ENCODE measurements at places on chromosomes 5 and 9. TPM values are rescaled to one million over a fixed set of nuclear protein-coding genes. Genes with fewer than 3 reads are reported as not detected.

GRCh38 chr5:106454651-106455415, 1215.9 kb downstream of the EFNA5 start:
- DNase-seq = no peak

DNA sequence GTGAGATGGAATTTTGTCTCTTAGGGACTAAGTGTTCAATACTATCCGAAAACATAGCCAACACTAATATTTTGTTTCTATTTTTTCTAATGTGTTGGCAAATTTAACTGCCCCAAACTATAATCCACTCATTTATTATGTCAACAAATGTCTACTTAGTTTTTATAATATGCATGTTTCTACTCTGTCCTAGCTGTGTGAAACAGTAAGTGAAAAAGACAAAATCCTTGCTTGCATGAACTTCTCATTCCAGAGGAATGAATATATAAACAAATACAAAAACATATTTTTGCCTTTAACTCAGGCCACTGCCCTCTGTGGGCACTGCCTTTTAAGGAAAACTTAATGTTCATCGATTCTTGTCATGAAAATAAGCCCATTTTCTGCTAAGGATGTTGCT, 1275.4 kb upstream of the CDH18 start:
- DNase-seq = no peak

C5orf52 gene
- polyA plus RNA-seq = not detected

DNA sequence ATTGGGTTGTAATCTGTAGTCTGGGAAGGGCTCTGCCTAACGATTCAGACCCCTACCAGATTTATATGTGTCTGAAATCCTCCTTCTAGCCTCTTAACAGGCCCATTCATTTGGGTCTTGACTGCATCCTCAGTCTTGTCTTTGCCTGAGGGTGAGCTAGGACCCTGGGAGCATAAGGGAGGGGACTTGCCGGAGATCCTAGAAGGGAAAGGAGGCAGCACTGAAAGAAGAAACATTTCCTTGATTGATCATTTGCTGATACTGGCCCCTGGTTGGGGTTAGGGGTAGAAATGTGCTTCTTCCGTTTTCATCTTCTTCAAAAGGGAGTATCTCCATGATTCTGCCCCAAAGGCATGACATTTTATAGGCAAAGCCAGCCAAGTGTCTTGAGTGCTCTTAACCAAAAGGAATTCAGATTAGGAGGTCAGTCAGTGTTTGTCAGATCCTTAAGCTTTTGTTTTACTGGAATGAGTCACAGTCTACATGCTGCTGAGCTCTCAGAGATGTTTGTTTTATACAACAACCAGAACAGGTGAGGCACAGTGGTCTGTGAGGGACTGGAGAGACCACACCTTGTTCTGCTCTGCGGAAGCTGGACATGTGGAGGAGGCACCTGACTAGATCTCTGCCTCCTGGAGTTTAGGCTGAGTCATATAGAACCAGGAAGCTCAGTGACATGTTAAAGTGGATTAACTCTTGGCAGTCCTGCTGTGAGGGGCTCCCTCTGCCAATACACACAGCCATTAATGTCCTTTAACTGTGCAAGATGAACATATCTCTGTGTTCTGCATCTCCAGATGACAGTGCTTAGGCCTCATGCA, 37.7 kb downstream of the PCDHAC2 start:
- DNase-seq = no peak

GRCh38 chr5:9707732-9708462, 77.7 kb upstream of the TAS2R1 start:
- DNase-seq = no peak

CLIC3 gene
- polyA plus RNA-seq = 0.66 TPM

DNA sequence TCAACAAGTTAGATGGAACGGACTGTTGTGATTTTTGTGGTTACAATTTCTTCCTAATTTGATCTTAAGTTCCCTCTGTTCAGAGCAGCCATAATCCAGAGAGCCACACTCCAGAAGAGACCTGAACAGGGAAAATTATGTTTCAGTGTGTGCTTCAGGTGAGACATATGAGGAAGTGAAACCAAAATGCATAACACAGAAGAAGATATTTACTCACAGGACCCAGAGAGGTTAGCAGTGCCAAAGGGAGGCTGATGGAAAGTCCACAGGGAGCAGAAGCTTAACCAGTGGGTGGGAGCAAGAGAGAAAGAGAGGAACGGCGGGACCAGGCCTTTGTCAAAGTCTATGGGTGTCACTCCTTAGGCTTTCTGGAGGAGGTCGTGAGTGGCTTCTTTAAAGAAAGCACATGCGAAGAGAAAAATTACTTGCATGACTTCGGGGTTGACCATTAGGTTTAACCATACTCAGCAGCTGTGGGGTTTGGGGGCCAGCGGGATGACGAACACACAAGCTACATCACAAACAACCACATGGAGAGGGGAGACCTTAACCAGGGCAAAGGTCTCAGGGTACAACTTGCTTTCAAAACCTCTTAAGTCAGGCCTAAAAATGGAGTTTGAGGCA, 141.4 kb downstream of the MED10 start:
- DNase-seq = no peak

DNA sequence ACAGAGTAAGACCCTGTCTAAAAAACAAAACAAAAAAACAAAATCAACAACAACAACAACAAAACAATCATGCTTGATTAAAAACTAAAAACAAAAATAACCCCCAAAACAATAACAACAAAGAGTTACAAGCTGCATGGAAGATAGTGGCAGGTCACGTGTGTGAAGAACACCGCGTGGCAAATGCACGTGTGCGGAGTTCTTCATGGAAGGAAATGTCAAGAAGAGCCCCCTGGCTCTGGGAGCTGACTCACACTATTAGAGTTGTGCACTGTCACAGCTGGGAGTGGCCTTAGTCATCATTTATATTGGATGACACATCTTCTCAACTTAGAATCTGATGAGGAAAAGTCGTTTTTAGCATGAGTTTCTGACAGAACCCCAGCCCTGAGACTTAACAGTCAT, 110.5 kb downstream of the JMY start:
- no peak for DNase-seq

DNA sequence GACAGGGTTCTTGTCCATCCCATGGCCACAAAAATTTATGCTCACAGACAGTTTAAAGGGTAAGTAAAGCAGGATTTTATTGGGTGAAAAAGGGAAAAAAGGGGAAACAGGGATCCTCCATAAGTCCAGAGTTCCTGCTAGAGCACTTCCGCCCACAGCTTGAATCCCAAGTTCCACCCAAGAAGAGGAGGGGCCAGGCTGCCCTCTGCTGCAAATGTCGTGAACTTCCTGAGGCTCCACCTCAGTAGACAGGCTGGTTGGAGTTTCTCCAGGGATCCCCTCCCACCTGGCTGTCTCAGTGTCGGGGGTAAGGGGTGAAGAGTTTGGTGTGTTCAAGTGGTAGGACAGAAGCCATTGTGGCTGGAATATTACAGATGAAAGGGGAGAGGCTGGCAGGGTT, 275.0 kb upstream of the SGCD start:
- DNase-seq = no peak

DNA sequence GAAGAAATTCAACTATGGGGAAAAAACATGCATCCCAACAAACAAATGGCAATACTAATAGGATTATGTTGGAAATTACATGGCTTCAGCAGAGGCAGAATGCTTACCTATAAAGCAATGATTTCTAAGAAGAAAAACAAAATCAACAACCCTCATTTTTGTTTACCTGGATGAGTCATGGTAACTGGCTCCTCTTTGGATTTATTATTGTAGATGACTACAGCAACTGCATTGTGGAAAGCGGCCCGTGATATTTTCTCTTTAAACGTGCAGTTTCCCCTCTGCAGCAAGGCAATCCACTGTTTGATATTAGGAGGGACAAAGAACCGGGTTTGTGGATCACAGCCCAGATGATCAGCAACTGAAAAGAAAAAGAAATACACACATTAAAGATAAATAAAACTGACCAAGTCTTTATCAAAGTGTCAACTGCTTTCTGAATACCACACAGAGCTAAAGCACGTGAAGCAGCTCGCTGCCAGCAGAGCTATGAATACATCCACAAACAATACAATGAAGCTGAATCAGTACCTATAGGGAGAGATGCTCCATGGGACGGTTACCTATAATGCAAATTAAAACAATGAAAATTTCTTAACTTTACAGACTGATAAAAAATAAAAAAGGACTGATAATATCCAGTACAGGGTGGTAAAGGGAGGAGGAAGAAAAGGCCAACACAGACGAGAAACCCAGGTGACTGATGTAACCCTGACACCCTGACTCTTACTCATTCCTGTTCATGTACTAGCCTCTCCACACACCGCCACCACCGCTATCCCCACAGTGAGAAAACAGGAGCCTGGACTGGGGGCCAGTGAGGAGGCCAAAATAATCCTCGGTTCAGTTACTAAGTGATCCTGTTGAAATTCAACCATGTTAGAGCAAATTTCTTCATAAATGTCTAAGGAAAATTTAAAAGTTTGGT, 31.0 kb downstream of the RNF130 start:
- DNase-seq = no peak

GRCh38 chr9:93133681-93134014, 403 bp downstream of the NINJ1 start:
- DNase-seq = no peak

DNA sequence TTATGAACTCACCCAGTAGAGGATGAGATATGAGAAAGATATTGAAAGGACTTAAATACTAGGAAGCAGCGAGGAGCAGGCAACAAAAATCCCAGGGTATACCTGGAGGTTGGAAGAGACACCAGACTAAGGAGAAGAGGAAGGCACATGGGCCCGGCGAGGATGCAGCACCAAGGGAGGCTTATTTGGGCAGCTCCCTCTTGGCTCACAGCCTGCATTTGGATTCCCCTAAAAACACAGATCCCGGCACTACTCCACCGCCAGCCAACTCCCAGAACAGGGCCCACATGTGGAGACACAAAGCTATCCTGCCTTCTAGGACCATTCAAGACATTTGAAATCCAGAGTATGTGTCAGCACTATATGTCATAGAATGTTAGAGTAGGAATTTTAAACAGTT, 199.8 kb upstream of the FBXL7 start:
- no peak for DNase-seq

NTRK2 gene
- polyA plus RNA-seq = 101 TPM

GRCh38 chr5:96338624-96339415, 94.2 kb downstream of the PCSK1 start:
- no peak for DNase-seq

FOXD4L4 gene
- polyA plus RNA-seq = not detected

DNA sequence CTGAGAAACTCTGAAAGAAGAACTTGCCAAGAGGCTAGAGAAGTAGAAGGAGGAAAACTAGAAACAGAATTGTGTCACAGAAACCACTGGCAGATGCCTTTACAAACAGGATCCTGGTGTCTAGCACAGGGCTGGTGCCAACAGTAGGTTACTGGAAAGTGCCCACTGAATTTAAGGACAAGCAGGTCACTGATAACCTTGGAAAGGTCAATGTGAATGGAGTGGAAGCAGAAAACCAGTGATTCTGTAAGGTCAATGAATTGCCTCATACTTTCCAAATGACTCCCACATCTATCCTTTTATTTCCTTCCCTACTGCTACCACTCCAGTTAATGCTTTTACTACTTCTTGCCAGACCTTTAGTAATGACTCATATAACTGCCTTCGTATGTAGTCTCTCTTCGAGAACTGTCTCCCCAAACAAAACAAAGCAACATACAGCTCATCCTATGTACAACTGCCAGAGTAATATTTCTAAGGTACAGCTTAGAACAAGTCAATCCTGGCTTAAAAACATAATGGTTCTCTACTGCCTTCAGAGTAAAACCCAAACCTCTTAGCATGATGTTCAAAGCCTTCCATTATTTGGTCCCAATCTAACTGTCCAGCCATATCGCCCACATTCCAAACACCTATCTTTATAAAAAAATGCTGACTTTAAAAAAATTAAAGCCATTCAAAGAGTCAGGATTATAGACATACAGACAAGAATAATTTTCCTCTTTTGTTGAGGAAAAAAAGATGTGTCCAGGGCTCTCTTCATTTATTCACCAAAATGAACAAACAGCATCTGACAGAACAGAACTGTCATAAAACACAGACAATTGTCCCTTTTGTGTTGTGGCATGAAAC, 52.5 kb downstream of the NR3C1 start:
- no peak for DNase-seq

NUDT12 gene
- 24.8 TPM for polyA plus RNA-seq

DNA sequence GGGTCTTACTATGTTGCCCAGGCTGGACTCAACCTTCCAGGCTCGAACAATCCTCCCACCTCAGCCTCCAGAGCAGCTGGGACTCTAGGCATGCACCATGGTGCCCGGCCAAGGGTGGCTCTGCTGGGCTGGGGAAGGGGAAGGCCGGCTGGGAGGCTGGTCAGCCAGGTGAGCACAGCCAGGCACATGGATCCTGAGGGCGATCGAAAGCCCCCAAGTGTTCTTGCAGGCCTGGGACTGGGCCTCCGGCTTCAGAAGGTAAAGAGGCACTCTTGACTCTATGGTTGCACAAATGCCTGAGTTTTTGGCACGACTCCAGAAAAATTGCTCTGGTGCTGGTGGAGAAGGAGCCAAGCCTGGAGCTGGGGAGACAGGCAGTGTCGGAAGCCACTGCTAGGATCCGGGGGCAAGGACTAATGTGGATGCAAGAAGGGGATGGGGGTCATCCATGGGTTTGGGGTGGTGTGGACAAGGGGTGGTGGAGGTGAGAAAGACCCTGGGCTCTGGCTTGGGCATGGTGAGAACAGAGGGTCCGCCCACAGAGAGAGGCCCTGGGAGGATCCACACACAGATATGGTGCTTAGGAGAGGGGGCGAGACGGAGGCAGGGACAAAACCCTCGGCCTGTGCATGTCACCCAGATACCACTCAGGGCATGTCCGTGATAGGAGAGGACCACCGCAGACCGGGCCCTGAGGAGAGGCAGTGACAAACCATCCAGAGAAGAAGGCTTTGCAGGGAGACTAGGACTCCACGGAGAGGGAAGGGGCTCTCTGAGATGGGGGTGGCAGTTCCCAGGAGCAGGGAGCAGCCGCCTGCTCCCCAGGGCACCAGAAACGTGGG, 51.1 kb upstream of the COL5A1 start:
- DNase-seq = no peak

MEIKIN gene
- polyA plus RNA-seq = not detected

GRCh38 chr9:99593610-99594009, 228.1 kb upstream of the NR4A3 start:
- no peak for DNase-seq

- DNase-seq = no peak
Measured at GRCh38 chr9:136484153-136485048, 1.6 kb upstream of the SEC16A start.

PCDHB12 gene
- 6.3 TPM for polyA plus RNA-seq

DNA sequence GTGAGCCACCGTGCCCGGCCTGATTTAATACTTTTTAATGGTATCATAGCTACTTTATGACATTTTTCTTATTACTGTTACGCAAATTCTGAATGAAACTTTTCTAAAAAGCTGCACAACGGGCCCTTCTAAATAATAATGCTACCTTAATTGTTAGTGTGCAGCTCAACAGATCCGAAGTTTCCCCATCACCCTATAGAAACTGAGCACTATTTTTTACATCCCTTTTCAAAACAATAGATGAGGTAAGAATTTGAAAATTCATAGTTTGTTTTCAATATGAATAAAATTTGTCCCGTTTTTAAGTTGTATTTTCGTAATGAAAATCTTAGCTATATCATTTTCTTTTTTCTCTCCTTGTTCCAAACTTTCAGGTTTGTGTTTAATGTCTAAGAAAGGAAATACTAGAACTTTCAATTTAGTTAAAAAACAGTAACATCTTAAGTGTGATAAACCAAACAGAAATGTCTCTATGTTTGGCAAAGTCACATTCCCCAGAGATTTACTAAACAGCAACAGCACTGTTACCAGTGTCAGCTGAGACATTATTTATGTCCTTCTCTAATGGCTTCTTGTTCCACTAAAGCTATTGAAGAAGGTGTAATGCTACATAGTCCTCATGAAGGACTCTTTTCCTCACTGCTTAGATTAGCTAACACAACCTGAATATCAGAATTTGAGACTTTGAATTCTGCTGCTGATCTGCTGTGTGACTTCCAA, 22.9 kb downstream of the KIF2A start:
- DNase-seq = no peak
